CD4-positive, alpha-beta T cell treated with Interferon alpha-2 for 1 hour (primary cell): ENCODE measurements at places on chromosomes 16 and 17.

DNA sequence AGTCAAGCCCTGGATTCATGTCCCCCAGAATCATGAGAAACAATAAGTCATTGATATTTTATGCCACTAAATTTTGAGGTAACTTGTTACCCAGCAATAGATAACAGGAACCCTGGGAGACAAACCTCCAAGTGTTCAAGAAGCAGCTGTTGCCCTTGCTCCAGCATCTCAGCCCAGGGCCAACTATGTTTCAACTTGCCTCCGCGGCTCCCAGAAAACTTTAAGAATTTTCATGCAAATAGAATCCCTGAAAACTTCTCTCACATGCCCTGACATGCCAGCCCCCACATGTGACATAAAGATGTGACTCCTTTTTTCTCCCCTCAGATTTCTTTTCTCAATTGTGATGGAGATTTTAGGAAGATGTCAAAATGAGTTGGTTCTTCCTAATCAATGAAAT, 22.8 kb downstream of the LYRM9 start:
- no peak for DNase-seq

- DNase-seq: no peak
These were observed 119.1 kb downstream of the CCDC182 start for GRCh38 chr17:57625957-57626356.

DNA sequence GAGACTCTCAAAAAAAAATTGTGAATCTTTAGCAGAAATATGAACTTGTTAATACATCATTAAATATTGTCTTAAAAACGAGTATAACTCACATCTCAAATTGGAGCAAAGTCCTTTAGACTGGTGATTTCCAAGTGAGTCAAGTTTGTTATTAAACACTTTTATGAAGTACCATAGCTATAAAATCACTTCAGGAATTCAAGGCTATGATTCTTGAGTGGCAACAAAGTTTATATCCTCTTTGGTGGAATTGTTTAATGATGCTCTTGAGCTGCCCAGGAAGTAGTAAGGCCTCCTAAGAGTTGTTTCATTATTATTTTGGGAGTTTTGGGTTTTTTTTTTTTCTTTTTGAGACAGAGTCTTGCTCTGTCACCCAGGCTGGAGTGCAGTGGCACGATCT, 16.7 kb upstream of the BLMH start:
- no peak for DNase-seq

DNA sequence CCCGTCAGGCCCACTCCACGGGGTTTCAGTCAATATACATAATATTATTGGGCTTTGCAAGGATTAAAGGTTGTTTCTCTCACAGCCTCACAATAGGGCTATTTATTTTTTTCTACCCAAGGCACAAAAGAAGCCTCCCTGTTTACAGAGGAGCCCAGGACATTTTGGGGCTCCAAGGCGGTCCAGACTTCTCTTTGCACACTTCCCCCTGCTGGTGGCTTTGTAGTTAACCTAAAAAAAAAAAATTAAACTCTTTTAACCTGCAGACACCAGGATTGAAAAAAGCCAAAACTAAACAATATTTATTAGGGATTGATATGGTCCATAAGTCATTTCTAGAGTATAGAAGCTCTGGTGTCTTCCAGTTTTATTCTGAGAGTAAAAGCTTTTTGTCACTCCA, 169.7 kb upstream of the ZFHX3 start:
- DNase-seq: no peak

DNA sequence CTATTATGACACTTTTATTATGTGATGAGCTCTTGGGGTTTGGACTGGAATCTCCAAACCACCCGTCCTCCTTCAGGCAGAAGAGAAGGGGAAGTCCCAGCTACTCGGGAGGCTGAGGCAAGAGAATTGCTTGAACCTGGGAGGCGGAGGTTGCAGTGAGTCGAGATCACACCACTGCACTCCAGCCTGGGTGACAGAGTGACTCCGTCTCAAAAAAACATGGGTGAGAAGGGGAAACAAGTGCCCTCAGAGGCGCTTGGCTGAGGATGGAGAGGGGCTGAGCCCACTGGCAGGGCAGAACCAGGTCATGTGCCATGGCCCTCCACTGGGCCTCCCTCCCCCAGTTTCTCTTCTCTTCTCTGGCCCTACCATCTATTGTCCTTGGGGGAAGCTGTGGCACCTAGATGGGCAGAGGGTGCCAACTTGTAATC, 120.9 kb upstream of the SMURF2 start:
- no peak for DNase-seq

DNA sequence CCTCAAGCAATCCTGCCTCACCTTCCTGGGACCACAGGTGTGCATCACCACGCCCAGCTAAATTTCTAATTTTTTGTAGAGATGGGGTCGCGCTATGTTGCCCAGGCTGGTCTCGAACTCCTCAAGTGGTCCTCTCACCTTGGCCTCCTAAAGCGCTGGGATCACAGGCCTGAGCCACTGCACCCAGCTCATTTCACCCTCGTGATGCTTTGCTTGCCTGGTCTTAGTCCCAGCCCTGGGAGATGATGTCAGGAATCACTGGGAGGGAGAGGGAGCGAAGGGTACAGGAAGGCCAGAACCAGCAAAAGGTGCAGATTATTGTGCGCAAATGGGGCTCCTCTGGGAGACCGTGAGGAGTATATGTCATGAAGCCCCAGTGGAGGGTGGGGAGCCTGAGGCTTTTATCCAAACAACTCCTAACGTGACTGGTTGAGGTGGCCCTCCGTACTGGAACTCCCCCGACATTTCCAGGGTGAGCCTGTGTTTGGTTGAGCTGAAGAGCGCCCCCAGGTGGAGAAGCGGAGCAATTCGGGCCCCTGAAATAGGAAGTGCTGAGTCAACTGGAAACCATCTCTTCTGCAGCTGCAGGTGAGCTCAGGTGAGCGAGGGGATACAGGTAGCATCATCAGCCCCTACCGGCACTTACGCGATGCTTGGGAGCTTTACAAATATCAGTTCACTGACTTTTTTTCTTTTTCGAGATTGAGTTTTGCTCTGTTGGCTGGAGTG, 41.2 kb upstream of the HAPSTR1 start:
- peak; percentile 4 for DNase-seq

- peak; percentile 92 for DNase-seq
These were observed 7.8 kb downstream of the SUPT4H1 start for GRCh38 chr17:58344047-58344790.

GRCh38 chr17:17665255-17665654, 16.0 kb upstream of the RAI1 start:
- no peak for DNase-seq

- no peak for DNase-seq
These were observed 21.1 kb upstream of the MYOCD start for GRCh38 chr17:12644623-12645022.

GRCh38 chr17:70604854-70605253, 435.5 kb downstream of the KCNJ2 start:
- DNase-seq: no peak

DNA sequence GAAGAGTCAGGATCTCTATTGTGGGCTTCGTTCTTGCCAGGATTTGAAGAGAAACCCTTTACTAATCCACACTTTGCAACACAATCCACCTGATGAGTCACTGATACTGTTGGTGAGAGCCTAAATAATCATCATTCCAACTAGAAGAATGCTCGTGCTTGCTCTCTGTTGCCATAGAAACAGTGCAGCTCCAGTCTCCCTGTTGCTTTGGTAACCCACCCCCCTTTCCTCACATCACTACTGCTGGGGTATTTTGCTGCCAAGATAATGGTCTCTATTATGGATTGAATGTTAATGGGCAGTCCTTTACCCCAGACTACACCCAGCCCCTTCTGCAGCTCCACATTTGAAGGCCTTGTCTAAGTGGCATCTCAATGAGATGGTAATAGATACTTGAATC, 190.4 kb downstream of the ABCC12 start:
- no peak for DNase-seq

GRCh38 chr16:69707920-69708683, 18.3 kb downstream of the NQO1 start:
- DNase-seq: no peak

GRCh38 chr17:59856859-59857794, 35.6 kb downstream of the TUBD1 start:
- DNase-seq: no peak

DNA sequence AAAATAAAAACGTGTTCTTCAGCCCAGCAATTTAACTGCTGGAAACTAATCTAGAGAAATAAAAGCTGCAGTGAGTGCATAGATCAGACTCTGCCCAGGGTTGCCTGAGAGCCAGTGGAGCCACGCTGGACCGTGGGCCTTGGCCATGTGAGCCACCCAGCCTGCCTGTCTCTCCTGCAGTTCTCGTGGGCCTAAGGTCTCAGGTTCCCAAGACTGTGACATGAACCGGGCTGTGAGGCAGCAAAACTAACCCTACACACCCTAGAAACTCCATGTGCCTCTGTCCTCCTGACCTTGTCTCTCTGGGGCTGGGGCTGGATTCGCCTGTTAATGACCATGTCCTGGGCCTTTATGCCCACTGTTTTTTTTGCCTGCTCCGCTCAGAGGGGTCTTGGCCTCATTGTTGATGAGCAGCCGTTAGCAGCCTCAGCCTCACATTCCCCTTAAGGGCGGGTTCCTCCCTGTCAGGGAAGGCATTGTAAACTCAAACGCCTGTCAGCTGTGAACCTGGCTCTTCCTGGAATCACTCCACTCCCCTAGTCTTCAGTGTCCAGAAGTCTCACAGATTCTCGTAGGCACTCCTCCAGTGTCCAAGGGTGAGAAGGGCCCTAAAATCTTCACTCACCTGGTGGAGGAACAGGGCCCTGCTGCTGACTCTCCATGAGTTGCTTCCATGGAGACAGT, 16.9 kb downstream of the C16orf90 start:
- no peak for DNase-seq

GRCh38 chr17:81735264-81736102, 23.4 kb downstream of the SLC25A10 start:
- DNase-seq: peak; percentile 50

DNA sequence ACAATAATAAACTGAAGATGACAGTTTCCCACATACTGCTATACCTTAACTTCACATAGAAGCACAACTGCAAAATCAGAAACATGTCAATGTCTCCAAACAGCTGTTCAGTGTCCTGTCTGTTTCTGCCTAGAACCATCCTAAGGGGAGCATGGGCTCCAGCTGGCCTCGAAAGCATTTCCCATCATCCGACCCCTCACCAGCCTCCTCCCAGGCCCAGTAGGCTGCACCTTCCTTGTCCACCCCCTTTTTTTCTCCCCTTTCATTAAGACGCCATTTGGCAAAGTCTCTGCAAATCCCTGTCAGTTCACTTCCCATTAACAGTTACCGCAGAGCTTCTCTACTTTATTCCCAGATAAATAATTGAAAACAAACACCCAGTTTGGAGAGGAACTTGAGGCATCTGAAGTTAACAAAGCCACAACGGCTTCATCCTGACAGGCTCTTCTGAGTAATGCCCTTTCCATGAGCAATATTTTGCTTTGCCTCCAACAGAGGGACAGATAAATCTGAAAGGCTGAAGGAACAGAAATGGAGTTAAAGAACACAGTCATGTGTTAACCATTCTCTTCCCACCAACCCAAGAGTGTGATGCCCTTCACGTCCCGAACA, 65.3 kb downstream of the SLC39A11 start:
- DNase-seq: no peak

GRCh38 chr17:31068291-31068690, 26.5 kb upstream of the NF1 start:
- DNase-seq: peak; percentile 49

DNA sequence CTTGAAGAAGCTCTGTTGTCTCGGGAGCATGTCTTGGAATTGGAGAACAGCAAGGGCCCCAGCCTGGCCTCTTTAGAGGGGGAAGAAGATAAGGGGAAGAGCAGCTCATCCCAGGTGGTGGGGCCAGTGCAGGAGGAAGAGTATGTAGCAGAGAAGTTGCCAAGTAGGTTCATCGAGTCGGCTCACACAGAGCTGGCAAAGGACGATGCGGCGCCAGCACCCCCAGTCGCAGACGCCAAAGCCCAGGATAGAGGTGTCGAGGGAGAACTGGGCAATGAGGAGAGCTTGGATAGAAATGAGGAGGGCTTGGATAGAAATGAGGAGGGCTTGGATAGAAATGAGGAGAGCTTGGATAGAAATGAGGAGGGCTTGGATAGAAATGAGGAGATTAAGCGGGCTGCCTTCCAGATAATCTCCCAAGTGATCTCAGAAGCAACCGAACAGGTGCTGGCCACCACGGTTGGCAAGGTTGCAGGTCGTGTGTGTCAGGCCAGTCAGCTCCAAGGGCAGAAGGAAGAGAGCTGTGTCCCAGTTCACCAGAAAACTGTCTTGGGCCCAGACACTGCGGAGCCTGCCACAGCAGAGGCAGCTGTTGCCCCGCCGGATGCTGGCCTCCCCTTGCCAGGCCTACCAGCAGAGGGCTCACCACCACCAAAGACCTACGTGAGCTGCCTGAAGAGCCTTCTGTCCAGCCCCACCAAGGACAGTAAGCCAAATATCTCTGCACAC, 21.2 kb downstream of the AKAP1 start:
- DNase-seq: no peak

GRCh38 chr17:69143683-69144231, 2.1 kb upstream of the ABCA6 start:
- no peak for DNase-seq

GRCh38 chr17:79223471-79223870, 148.8 kb downstream of the ENGASE start:
- DNase-seq: no peak

DNA sequence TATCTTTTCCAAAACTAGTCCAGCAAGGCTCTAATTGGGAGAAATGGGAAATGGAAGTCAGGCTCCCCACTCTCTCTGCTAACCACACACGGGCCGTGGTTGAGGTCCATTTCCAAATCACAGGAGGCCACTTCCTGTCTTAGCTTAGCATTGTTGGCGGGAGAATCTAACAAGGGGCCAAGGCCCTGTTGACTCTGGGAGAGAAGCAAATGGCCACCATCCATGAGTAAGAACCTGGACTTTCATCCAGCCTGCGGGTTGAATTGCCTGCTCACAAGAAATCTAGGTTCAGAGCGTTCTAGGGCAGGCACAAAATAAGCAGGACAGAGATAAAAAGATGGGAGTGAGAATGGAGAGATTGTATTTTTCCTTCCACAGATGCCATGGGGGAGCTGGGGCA, 5.7 kb downstream of the FAM20A start:
- DNase-seq: no peak

- DNase-seq: no peak
These were observed 14.1 kb downstream of the KRT39 start for GRCh38 chr17:40952661-40953060.

DNA sequence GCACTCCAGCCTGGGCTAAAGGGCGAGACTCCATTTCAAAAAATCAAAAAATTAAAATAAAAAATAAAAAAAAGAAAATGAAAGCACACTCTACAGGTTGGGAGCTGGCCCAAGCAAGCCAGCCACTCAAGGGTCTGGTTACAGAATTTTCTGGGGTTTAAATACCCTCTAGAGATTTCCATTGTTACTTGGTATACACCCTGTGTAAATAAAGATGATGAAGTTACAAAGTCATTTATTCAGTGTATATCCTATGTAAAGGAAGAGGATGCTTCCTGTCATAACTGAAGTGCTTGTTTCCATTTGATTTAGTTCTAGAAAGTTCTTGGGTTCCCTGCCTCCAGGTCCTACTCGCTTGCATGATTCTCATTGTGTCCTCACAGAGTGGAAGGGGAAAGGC, 79.9 kb upstream of the C17orf78 start:
- no peak for DNase-seq

DNA sequence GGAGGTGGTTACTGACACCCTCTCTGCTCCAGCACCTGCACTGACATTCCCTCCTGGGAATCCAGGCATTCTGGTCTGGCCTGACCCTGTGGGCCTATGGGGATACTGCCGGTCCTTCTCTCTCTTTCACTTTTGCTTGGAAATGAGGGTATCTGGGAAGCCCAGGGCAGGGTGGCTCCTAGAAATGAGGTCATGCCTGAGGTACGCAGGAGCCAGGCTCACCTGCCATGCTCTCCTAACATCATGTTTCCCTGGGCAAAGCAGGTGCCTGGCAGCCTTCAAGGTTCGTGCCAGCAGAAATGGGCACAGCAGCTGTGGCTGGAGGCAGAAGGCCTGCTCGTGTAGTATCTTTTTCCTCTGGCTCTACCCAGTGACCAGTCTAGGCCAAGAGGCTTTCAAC, 3.3 kb downstream of the ITGA3 start:
- DNase-seq: no peak
